ENCODE measurements at places on chromosomes 3 and 15.

GRCh38 chr3:177419904-177420601 is 222.8 kb upstream of the TBL1XR1 start:
- no peak for DNase-seq

- peak; percentile 37 for DNase-seq
Measured at GRCh38 chr15:70376929-70377691, 279.4 kb upstream of the TLE3 start.

DNA sequence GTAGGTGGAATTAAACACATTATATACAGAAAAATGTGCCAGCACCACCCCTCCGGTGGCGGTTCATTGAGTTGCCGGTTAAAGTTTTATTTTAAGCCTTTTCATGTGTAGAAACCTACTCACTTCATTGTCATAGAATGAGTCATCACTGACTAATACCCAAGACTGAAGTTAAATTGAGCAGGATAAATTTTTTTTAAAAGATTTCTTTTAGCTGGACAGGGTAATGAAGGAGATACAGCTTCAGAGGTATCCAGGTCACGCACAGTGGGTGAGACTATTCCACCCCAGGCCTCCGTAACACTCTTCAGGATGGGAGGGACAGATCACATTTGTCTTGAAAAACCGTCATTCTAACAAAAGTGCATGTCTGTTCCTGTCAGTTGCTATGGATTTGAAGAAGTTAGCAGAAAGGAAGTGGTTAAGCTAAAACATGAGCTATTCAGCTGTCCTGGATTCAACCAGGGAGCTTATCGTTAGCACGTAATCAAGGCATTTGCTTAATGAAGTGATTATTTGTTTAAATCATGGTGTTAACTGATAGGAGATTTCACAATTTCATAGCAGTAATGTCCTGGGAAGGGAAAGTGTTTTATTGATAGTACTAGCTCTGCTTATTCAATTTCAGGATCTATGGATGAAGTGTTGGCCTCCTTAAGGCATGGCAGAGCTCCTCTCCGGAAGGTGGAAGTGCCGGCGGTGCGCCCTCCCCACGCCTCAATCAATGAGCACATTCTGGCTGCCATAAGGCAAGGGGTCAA is 23.4 kb downstream of the WHAMM start:
- DNase-seq, result no peak

DNA sequence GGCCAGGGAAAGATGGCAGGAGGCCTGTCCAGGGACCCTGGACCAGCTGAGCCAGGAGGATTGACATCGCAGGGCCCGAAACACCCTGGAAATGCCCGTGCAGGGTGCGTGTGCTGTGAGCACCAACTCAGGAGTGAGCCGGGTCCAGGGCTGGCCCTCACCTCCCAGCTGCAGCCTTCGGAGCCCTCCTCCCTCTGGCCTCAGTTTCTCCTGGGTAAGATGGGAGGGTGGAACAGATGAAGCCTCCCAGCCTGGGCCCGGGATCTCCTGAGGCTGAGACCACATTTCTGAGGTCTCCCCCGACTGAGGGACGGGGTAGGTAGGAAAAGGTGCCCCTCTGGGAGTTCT is 5.3 kb upstream of the CALML4 start:
- DNase-seq, result no peak

DNA sequence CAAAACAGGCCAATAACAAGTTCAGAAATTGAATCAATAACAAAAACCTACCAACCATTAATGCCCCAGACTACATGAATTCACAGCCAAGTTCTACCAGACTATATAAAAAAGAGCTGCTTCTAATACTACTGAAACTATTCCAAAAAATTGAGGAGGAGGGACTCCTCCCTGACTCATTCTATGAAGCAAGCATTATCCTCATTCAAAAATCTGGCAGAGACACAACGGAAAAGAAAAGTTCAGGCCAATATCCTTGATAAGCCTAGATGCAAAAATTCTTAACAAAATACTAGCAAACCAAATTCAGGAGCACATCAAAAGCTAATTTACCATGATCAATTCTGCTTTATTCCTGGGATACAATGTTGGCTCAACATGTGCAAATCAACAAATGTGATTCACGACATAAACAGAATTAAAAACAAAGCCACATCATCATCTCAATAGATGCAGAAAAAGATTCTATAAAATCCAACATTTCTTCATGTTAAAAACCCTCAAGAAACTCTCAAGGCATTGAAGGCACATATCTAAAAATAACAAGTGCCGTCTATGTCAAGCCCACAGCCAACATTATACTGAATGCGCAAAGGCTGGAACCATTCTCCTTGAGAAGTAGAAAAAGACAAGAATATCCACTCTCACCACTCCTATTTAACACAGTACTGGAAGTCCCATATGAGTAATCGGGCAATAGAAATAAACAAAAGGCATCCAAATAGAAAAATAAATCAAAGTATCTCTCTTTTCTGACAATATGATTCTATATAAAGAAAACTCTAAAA is 573.6 kb upstream of the GRM7 start:
- DNase-seq, result no peak

DNA sequence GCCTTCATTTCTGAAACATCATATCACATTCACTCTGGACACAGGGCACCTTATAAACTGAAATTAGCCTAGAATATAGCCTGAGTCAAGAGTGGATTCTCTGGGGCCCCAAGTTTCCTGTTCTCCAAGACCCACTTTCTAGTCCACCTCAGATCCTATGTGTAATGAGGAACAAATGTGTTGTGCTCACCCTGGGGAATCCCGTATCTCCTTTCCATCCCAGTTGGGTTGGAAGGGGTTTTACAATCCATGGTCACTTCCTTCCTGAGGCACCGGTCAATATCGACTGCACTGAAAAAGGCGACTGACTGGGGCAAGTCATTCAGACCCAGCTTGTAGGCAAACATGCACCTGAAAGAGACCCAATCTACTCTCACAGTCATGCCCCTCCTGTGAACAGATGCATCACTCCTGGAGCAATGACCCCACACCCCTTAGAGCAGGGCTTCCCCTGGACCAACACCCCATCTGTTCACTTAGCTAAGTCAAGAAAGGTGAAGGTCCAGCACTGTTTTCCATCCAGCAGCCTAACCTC is 17.4 kb downstream of the POLG start:
- DNase-seq, result no peak

DNA sequence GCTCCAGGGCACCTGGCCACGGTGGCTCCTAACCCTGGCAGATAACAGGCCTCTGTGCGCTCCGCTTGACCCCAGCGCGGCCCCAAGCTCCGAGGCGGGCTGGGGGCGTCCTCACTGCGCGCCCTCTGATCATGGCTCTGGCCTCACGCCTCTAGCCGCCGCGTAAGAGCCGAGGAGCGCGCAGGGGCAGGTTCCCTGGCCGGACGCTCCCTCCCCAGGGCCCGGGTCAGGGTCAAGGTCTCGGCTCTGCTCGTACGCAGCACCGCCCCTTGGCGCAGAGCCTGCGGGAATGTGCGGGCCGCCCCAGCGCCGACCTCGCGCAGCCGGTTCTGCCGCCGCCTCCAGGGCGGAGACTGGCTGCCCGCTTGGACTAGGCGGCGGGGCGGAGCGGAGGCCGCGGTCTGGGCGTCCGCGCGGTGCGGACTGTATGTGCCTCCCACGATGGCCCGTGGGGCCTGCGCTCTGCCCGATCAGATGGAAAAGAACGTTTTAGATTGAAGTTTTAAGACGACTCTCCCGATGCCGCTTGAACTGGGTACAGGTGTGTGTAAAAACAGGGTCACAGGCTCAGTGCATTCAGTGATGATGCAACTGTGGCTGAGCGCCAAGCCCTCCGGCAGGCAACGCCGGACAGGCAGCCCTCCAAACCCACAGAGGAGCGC is 40.8 kb downstream of the CHST14 start:
- DNase-seq, result peak; percentile 44

- DNase-seq, result no peak
Measured at GRCh38 chr15:37893309-37893708, 41.1 kb upstream of the TMCO5A start.

DNA sequence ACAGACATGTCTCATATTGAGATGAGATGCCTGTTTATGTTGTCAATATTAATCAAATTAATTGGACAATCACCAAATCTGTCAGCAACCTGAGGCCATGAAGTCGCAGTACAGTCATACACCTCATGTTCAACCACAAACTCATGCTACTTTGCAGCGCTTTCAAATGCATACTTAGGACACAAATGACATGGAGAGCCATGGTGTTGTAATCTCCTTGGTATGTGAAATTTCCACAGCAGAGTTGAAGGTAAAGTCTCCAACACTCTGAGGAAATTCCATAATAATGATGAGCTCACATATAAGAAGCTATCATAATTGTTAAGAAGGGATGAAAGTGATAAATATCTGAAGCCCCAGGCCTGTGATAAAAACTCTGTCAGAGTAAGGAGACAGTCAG is 873.9 kb downstream of the MCTP2 start:
- DNase-seq, result no peak

- no peak for DNase-seq
Measured at GRCh38 chr3:151345859-151346258, 16.5 kb upstream of the P2RY13 start.

- no peak for DNase-seq
Measured at GRCh38 chr3:29070959-29071634, 209.8 kb upstream of the RBMS3 start.

- DNase-seq, result no peak
Measured at GRCh38 chr3:50662408-50662807, 12.3 kb upstream of the DOCK3 start.

- DNase-seq, result no peak
Measured at GRCh38 chr3:193730511-193730910, 137.5 kb downstream of the OPA1 start.

- DNase-seq, result no peak
Measured at GRCh38 chr15:98506172-98506571, 142.2 kb upstream of the IGF1R start.

GRCh38 chr3:130316169-130316568 is 29.3 kb upstream of the COL6A5 start:
- DNase-seq, result no peak

DNA sequence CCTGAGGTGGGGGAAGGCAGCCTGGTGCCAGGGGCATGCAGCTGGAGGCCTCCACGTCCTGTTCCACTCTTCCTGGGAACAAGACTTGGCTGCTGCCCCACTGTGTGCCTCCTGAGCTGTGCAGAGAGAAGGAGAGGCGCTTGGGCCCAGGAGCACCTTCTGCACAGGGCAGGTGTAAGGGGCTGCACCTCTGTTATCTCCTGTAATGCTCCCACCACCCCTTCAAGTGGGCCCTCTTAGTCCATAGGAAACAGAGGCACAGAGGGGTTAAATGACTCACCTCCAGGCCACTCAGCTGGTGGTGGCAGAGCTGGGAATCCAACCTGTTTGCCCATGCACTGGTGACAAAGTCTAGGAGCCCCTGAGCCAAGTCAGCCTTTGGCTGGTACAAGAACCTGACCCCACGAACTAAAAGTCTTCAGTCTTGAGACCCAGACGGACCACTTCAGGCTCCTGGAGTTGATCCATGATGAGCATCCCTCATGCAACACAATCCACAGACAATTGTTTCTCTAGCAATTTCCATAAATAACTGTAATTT is 93.2 kb downstream of the IQSEC1 start:
- no peak for DNase-seq

DNA sequence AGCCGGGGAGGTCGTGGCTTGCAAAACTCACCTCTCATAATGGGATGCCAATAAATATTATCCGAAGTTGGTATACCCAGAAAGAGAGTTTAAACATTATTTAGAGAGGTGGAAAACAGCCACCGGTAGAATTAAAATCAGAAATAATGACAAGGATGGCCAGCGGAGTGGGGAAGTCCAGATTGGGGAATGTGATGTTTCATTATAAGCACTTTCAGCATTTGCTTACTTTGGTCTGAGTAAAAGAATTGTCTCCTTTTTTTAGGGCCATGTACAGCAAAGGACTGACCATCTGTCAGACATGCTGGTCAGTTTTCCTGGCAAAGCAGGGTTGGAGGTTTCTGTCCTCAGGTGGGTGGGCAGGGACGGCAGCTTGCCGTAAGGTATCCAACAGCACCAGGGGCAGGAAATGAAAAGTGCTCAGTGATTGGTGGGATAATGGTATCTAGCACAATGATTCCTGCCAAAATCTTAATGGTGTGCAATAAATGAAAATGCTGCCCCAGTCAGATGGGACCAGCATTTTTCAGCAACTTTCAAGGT is 24.3 kb downstream of the APBA2 start:
- no peak for DNase-seq

DNA sequence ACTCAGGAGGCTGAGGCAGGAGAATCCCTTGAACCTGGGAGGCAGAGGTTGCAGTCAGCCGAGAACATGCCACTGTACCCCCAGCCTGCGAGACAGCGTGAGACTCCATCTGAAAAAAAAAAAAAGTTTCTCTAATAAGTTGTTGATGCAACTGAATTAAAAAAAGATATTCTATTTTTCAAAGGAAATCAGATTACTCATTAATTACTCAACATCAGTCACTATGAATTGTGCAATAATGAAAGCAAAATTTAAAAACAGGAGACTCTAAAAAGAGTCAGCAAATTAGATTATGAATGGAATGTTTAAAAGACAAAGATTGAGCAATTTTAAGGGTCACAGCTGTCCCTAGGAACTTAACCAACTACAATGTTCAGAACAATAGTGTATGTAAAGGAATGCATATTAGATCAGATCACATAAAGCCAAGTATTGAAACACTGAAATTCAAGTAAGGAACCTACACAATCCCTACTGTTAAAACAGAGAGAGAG is 60.2 kb upstream of the SLC4A7 start:
- no peak for DNase-seq

DNA sequence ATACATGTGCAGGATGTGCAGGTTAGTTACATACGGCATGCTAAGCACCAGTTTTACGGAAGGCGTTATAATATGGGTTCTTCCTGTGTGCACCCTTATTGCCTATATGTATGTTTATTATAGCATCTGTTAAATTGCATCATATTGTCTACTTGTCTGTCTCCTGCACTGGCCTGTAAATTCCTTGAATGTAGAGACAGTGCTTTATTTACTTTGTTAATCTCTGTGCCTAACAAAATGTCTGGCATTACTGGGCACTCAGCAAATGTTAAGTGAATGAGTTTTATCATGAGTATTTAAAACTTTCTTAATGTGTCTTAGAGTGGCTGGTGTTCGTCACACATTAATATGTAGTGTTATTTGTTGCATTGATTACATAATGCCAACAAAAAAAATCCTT is 23.8 kb downstream of the MGA start:
- no peak for DNase-seq

GRCh38 chr3:25985621-25986020 is 195.7 kb downstream of the OXSM start:
- DNase-seq, result no peak

DNA sequence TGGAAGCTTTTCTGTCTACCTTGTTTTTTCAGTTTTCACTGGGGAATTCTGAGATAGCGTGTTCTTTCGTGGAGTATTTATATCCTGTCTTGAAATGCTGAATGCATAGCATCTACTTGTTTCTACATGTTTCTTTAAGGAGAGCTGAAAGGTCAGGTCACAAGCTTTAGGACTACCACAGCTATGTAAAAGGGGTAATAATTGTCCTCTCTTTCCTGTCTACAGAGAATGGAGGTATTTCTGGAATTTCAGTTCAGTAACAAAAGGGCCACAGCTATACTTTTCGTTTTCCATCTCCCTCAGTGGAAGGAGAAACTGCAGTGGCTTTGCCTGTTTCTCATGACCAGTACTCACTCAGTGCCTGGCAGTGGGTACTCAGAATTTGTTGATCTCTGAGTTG is 4.7 kb downstream of the INAFM2 start:
- no peak for DNase-seq

Data from renal pelvis (tissue), 12 donors.